ENCODE measurements at places on chromosomes 5 and 9.

DNA sequence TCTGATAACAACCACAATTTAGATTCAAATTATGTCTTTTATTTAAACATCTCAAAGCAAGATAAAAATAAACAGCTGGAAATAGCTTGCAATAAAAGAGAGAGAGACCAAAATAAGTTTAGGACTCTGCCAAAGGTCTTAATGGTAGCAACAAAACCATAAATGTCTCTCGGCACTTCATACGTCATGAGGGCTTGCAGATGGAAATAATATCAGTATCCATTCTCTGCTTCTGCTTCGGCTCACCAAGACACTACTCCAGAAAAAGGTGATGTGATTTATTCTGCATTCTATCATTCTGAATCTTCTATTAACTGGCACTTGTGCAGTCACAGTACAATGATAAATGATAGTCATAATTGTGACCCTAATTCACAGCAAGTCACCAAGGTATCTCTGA is 56.1 kb downstream of the EBF1 start:
- DNase-seq, result no peak

GRCh38 chr9:8924562-8924961 is 1125.0 kb upstream of the DMAC1 start:
- DNase-seq, result no peak

- DNase-seq, result no peak
These were observed 473.1 kb downstream of the DIRAS2 start for GRCh38 chr9:90169490-90169889.

DNA sequence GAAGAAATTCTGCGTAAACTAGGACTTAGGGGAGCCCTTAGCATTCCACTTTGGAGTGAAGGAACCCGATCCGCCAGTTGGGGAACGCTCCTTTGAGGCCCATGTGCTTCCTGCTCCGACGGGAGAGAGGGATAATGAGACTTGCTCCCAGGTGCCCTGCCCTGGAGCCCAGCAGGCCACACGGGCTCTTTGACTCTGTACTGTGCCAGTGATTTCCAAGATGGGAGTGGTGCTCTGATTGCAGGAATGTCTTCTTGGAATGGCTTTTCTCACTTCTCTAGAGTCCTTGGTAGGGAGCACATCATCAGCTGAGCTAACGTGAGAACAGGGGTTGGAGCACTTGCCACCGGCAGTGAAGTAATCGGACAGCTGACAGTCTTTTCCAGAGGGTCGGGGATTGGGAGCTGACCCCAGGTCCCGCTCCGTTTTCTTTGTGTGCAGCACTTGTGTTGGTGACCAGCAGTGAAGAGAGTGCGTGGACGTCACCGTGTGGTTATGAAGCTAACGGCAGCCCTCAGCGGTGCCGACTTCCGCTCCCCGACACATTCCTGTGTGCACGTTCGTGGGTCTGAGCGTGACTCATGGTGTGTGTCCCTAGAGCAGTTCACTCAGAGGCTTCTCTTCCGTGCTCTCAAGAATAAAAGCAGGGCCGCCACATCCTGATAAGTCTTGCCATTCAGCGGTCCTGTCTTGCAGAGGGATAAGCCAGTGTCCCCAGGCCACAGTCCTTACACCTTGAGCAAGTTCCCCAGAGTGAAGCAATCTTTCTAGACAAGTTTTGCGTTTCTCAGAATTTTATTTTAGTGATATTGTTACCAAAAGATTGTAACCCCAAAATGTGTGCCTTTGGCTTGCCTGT is 25.6 kb downstream of the ABL1 start:
- peak; percentile 85 for DNase-seq

- DNase-seq, result no peak
These were observed 240.2 kb upstream of the GLRA1 start for GRCh38 chr5:152164860-152165259.

GRCh38 chr9:27542508-27542907 is 12.9 kb upstream of the MOB3B start:
- DNase-seq, result no peak

DNA sequence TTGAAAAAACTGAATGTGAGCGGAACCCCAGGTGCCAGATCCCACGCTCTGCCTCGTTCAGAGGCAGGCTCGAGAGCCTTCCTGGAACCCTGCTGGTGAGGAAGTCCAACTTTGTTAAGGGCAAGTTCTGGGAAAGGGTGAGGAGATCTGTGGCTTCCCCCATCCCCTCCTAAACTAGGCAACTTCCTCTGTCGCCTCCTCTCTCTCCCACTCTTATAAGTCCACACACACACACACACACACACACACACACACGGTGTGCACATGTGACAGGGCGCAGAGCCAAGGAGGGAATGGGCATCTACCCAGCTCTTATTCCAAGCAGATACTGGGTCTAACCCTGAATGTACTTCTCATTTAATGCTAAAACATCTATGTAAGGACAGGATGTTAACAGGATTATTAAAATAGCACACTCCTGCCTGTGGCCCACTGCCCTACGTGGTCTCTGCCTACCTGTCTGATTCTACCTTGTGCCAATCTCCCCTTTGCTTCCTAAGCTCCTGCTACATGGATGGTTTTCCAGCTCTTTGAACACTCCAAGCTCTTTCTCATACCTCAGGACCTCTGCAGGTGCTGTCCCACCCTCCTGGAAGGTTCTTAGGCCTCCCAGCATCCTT is 72.4 kb upstream of the FBXW11 start:
- peak; percentile 15 for DNase-seq
